ENCODE measurements at places on chromosomes 5 and 9.

DNA sequence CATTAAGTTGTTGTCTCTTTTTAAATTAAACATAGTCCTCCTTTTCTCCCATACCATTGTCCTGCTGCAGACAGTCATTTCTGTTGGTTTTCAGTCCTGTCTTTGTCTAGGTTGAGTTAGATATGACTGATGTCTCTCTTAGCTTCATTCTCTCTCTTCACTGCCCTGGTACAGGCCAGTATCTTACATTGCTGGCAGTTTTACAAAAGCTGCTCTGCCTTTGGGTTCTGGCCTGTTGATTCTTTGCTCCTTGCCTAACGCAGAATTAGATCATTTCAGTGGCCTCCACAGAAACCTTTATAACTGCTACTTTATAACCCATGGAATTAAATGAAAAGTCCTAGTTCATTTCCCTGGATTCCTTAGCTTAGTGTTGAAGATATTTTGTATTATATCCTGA is 33.7 kb downstream of the GPR21 start:
- no peaks in the 10 kb centered on the region for H3K27me3 ChIP-seq
- H3K36me3 ChIP-seq: peaks cover 16% of the 10 kb centered on the region
- H3K4me1 ChIP-seq: peaks cover 16% of the 10 kb centered on the region
- H3K27ac ChIP-seq: no peak overlapping the region

- no peak for DNase-seq
- H3K36me3 ChIP-seq: no peaks in the 10 kb centered on the region
- no peak overlapping the region for H3K27ac ChIP-seq
- H3K27me3 ChIP-seq: peaks cover 12% of the 10 kb centered on the region
- no peaks in the 10 kb centered on the region for H3K4me1 ChIP-seq
Measured at GRCh38 chr5:160486573-160486972, 64.9 kb downstream of the PTTG1 start.

- no peaks in the 10 kb centered on the region for H3K4me1 ChIP-seq
- H3K36me3 ChIP-seq: no peaks in the 10 kb centered on the region
- H3K27me3 ChIP-seq: no peaks in the 10 kb centered on the region
- no peak overlapping the region for H3K27ac ChIP-seq
- no peak for DNase-seq
Measured at GRCh38 chr5:91146905-91147600, 236.1 kb downstream of the ARRDC3 start.

GRCh38 chr5:31453522-31453921 is 78.4 kb downstream of the DROSHA start:
- no peak for DNase-seq
- peaks cover 15% of the 10 kb centered on the region for H3K36me3 ChIP-seq
- H3K4me1 ChIP-seq: peaks cover 7% of the 10 kb centered on the region
- H3K27ac ChIP-seq: no peak overlapping the region

GRCh38 chr5:83473346-83474160 is 2.0 kb downstream of the VCAN start:
- H3K36me3 ChIP-seq: no peaks in the 10 kb centered on the region
- peak overlapping the region; percentile 56 for H3K4me3 ChIP-seq
- peaks cover under 1% of the 10 kb centered on the region for H3K27me3 ChIP-seq
- H3K27ac ChIP-seq: peak overlapping the region; percentile 82
- H3K4me1 ChIP-seq: peaks cover 3% of the 10 kb centered on the region

GRCh38 chr5:95424526-95424925 is 33.4 kb downstream of the FAM81B start:
- H3K27ac ChIP-seq: no peak overlapping the region
- no peak overlapping the region for H3K4me3 ChIP-seq
- H3K36me3 ChIP-seq: no peaks in the 10 kb centered on the region
- peaks cover 4% of the 10 kb centered on the region for H3K27me3 ChIP-seq
- no peak for DNase-seq
